ENCODE measurements at places on chromosomes 5 and 9.

DNA sequence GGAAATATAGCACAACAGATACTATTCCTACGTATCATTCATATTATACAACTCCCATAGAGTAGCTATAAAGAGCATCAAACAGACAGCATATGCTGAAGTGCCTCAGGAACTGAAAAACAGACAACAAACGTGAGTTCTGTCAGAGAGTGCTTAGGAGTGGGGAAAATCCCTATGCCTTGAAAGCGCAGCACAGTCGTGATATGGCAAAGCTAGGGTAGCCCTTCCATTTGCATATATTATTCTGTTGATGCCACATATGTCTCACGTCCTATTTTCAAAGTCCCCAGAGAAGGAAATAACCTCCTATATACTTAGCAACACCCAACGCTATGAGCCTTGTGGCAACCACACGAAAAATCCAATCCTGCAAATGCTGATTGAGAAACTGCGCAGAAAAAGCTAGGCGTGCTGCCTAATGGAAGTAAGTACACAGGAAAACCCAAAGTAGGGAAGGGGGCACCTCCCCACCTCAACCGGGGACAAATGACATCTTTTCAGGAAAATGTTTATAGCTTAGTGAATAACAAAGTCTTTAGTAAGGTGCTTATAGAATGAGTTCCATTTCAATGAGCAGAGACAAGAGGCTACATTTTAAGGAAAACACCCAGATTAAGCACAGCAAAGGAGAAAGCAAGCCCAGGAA is 105.1 kb downstream of the MED10 start:
- no peak for DNase-seq

- no peak for DNase-seq
Measured at GRCh38 chr9:5832071-5832537, 813 bp downstream of the ERMP1 start.

DNA sequence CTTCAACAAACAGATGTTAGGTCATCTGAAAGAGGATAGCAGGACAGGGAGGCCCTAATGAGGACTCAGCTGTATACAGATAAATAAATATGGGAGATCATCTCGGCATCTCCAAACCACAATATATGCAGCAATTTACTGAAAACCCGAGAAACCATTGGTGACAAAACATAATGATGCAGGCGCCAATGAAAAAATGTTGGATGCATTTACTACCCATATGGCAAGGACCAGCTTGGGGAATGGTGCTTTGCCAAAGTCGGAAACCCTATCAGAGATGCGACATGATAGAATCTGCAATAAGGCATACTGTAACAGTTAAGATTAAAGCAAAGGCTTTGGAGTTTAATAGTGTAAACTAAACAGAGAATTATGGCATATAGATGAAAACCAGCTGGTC is 92.0 kb downstream of the SNCAIP start:
- DNase-seq = no peak

GRCh38 chr5:158397278-158397677 is 538.3 kb upstream of the CLINT1 start:
- no peak for DNase-seq

- no peak for DNase-seq
Measured at GRCh38 chr9:126496781-126497659, 116.7 kb upstream of the LMX1B start.

DNA sequence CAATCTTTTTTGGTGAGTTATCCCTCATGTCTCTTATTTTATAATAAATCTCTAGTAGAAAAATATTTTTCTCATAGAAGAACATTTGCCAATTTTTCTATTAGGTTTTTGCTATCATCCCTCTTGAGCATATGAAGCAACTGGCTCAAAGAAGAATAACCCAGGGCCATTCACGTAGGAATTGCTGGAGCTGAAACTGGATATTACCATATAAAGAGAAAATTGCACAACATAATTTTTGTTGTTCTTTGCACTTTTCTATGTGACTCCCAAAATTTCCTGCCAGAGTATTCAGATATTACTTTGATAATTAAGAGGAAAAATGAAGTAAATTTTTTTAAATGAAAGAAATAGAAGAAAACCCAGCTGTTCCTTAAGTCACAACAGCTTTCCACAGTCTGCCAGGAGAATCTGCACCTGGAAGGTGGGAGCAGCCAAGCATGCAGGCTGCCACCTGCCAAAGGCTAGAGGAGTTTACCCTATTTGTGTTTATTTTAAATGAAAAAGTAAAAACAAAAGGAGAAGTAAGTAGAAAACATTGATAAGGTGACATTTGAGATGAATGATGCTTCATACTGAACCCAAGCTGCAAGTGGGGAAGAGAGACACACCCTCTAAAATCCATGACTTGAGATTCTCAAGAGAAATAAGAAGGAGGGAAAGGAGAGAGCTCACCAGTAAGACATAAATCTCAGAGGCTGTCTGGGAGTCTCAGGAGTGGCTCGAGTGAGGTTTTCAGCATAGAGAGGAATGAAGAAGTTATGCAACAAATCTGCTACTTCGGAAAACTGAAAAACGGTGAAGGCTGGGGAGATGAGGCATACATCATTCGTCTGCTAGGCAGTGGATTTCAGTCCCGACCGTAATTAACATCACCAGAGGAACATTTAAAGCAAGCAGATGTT is 31.5 kb upstream of the FREM1 start:
- no peak for DNase-seq

GRCh38 chr9:79256691-79257213 is 315.0 kb upstream of the TLE4 start:
- no peak for DNase-seq

GRCh38 chr5:136016945-136017530 is 11.8 kb upstream of the TGFBI start:
- DNase-seq = no peak

GRCh38 chr5:171149772-171150171 is 159.3 kb upstream of the TLX3 start:
- no peak for DNase-seq

DNA sequence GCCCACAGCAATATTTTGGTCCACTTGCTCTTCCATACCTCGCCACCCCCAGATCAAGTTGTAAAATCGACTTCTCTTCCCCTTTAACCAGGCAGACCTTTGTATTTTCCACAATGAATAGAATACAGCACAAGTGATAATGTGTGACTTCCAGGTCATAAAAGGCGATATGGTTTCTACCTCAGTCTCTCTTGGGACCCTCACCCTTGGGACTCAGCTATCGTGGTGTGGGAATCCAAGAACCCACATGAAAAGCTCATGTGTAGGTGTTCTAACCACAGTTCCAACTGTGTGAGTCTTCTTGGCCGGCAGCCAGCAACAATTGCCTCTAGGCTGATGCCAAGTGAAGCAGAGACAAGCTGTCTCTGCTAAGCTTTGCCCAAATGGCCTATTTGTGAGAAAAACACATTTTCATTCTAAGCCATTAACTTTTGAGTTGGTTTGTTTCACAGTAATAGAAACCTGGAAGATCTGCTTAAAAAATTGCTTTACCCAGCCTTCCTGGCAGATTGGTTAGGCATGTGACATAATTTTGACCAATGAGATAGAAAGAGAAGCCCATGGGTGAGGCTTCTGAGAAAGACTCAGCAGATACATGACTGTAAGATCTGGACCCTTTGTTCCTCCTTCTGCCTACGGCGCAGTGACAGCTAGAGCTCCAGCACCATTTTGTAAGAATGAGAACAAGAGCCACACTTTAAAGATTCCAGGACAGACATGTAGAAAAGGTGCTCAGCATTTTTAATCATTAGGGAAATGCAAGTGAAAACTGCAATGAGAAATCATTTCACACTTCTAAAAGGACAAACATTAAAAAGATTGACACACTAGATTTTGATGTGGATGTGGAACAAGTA is 18.3 kb upstream of the MLLT3 start:
- no peak for DNase-seq

GRCh38 chr5:42360616-42361314 is 62.5 kb upstream of the GHR start:
- no peak for DNase-seq

- DNase-seq = no peak
Measured at GRCh38 chr9:100637787-100638186, 59.9 kb downstream of the CAVIN4 start.

DNA sequence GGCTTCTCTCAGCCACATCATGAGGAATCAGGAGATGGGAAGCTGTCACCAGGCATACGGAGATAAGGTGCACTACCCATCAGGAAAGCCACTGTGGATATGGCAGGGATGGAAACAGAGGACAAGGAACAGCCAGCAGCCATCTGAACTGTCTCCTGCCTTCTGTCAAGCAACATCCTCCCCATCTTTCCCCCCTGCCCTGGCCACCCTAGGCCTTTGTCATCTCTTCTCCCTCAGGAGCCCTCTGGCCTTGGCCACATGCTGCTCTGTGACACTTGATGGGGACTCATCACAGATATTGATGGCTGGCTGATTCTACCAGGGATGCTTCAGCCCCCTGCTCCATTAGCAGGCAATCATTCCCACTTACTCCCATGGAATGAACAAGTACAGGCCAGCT is 21.1 kb upstream of the MEIKIN start:
- no peak for DNase-seq

DNA sequence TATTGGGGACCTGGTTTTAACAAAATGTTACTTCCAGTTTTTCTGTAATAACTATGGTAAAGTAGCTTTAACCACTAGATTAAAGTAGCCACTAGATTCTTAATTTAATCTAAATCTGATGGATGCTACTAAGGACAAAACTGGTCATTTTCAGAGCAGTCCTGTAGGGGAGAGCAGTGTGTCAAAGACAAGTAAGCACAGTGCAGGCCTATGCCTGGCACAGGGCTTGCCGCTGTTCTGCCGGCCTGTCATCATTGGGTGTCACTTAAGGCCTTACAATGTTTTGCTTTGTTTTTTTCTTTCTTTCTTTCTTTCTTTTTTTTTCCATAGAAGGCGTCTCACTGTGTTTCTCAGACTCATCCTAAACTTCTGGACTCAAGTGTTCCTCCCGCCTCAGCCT is 53.0 kb upstream of the NXNL2 start:
- DNase-seq = no peak

- DNase-seq = no peak
Measured at GRCh38 chr9:108058135-108058814, 568.7 kb upstream of the KLF4 start.

- peak; percentile 75 for DNase-seq
Measured at GRCh38 chr9:121267689-121268597, at the start of gene GSN. Gene GSN (plus strand): TSS chr9:121268162. CDS start chr9:121301972, 33,810 bp downstream.

All from endothelial cell (in vitro differentiated cells).